Sigmoid colon (tissue), 7 donors: ENCODE measurements at places on chromosomes 7 and 10. TPM values are rescaled to one million over a fixed set of nuclear protein-coding genes. Genes with fewer than 3 reads are reported as not detected.
A peak's percentile ranks its signal among the peaks of the same experiment; 100 is the strongest.

DNA sequence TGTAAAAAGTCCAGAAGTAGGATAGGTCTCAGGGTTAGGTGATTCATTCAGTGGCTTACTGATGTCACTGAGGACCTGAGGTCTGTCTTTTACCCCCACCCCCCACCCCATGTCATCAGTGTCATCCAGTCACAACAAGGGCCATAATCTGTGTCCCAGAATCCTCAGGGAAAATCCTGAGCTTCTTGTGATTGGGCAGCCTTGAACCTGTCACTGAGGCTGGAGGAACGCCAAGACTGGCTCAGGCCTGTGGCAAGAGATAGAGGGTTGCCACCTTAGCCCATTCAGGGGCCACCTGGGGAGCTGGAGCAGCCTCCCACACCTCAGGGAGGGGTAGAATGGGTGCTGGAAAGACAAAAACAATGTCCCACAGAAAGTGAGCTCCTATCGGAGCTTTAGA is 29.7 kb downstream of the NUB1 start:
- peak; percentile 60 for DNase-seq
- peaks cover 27% of the 10 kb centered on the region for H3K4me1 ChIP-seq
- peaks cover 63% of the 10 kb centered on the region for H3K36me3 ChIP-seq
- H3K4me3 ChIP-seq: no peak overlapping the region
- no peaks in the 10 kb centered on the region for H3K27me3 ChIP-seq
- H3K27ac ChIP-seq: no peak overlapping the region

GRCh38 chr7:76343294-76343930 is 15.4 kb downstream of the YWHAG start:
- H3K4me1 ChIP-seq: peaks cover 52% of the 10 kb centered on the region
- no peak overlapping the region for H3K27ac ChIP-seq
- peak; percentile 5 for DNase-seq
- no peak overlapping the region for H3K4me3 ChIP-seq

Gene ELFN1
- total RNA-seq: 0.36 TPM

Gene ADAMTS14
- total RNA-seq: not detected

Gene BTBD16
- not detected for total RNA-seq
